ENCODE measurements at places on chromosomes 7 and 10. TPM values are rescaled to one million over a fixed set of nuclear protein-coding genes. Genes with fewer than 3 reads are reported as not detected.

GRCh38 chr10:95309958-95310357 lies 19.2 kb upstream of the PDLIM1 start:
- no peak for DNase-seq

The CYP2C19 gene
- total RNA-seq, result 0.16 TPM

The GJC3 gene
- not detected for total RNA-seq

DNA sequence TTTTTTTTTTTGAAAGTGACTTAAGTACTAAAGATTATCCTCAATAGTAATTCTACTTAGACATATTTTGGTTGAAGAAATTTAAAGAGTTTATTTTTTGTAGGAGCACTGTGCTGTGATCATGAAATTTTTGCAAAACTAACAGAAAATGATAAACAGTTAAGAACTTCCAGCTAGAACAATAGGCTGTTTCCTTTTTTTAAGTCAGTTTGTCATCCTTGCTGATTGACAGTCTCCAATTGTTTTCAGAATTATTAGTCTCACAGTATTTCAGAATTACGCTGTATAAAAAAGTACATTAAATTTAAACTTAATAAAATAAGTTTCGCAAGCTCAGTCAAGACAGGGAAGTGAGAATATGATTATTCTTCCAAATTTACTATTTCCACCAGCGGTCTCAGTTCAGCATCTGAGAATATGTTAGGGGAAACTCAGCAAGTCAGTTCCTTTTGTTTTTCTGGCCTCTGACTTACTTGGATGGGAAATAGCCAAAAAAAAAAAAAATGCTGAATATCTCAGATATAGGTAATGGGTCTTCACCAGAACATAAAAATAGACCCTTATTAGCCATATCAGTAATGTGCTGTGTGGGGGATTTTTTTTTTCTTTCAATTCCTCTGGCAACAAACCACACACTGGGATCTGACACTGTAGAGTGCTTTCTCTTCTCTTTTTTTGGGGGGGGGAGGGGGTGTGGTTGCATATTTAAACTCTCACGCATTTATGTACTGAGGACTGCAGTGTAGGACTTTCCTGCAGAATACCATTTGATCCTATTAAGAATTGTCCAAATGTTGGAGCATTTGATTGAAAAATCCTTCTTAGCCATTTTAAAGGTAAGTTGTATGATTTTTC lies at the start of gene CD36:
Gene CD36 (plus strand): TSS at position 732 of the 855 bp plus-strand sequence. CDS start 8,099 bp downstream, outside the sequence.
- no peak for DNase-seq

- no peak for DNase-seq
Observed at GRCh38 chr10:6486309-6486708, 93.8 kb downstream of the PRKCQ start.

GRCh38 chr7:28405662-28406061 lies 6.7 kb upstream of the CREB5 start:
- DNase-seq, result no peak

DNA sequence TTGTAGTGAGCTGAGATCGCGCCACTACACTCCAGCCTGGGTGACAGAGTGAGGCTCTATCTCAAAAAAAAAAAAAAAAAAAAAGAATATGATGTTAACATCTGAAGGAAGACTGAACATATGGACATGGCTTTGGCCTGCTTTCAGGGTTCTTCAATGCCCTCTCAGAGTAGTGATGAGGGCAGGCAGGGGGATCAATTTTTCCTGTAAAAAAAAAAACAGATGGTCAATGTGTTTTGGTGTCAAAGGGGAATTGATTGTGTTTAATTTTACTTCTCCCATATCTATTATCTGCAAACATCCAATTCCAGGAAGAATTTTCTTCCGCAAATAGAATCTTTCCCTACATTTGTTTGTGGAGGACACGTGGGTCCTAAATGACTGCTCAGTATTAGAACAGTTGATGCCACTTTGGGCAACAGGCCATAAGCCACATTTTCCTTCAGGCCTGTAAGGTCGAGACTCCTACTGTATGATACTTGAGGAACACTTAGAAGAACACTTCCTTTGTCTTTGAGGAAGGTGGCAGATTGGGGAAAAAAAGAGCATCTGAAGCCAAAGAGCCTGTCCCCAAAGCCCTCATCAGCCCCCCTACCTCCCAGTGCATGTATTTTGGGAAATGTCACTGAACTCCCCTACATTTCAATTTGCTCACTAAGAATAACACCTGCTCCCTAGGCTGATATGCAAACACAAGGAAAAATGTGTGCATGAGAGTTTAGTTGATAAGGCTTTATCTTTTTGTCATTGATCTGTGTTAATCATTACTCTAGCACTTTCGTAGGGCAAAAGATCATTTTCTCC lies 28.3 kb downstream of the MGAM2 start:
- DNase-seq, result no peak

The GARS1 gene
- 90.9 TPM for total RNA-seq

- no peak for DNase-seq
Observed at GRCh38 chr7:14687777-14688176, 214.8 kb downstream of the DGKB start.

GRCh38 chr10:1255118-1255517 lies 198.9 kb downstream of the WDR37 start:
- DNase-seq, result no peak

The CYP2E1 gene
- total RNA-seq, result 3.5 TPM

The C7orf25 gene
- total RNA-seq, result 7.8 TPM

GRCh38 chr10:96410296-96410695 lies 51.5 kb upstream of the OPALIN start:
- DNase-seq, result no peak

- DNase-seq, result no peak
Observed at GRCh38 chr7:44615793-44616192, 9.4 kb downstream of the OGDH start.

- DNase-seq, result peak; percentile 70
Observed at GRCh38 chr10:121696854-121697253, 98.6 kb upstream of the FGFR2 start.

The VAX1 gene
- not detected for total RNA-seq

- DNase-seq, result peak; percentile 49
Observed at GRCh38 chr7:134368851-134369544, 52.3 kb upstream of the SLC35B4 start.

The SFRP4 gene
- total RNA-seq, result not detected

The DYDC2 gene
- total RNA-seq, result 1.5 TPM

The SUMF2 gene
- 103 TPM for total RNA-seq

GRCh38 chr10:22742678-22743077 lies 28.3 kb upstream of the PIP4K2A start:
- no peak for DNase-seq

GRCh38 chr7:122018032-122018431 lies 126.0 kb downstream of the AASS start:
- no peak for DNase-seq

DNA sequence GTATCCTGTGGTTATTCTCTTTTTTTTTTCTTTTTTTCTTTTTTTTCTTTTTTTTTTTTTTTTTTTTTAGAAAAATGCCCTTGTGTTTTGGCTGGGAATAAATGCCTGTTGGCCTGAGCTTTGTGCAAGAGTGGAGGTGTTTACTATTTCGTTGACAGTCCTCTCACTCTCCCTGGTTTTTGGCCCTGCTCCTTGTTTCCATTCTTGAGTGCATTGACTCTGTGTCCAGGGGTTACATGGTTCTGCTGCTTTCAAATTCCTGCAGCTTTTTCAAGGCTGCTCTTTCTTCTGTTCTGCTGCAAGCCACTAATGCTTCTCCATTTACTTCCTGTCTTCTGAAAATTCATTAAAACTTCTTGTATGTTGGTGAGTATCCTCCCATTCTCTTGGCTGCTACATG lies 59.7 kb upstream of the TBX20 start:
- DNase-seq, result no peak

GRCh38 chr10:124281666-124282065 lies 137.1 kb downstream of the OAT start:
- DNase-seq, result no peak

DNA sequence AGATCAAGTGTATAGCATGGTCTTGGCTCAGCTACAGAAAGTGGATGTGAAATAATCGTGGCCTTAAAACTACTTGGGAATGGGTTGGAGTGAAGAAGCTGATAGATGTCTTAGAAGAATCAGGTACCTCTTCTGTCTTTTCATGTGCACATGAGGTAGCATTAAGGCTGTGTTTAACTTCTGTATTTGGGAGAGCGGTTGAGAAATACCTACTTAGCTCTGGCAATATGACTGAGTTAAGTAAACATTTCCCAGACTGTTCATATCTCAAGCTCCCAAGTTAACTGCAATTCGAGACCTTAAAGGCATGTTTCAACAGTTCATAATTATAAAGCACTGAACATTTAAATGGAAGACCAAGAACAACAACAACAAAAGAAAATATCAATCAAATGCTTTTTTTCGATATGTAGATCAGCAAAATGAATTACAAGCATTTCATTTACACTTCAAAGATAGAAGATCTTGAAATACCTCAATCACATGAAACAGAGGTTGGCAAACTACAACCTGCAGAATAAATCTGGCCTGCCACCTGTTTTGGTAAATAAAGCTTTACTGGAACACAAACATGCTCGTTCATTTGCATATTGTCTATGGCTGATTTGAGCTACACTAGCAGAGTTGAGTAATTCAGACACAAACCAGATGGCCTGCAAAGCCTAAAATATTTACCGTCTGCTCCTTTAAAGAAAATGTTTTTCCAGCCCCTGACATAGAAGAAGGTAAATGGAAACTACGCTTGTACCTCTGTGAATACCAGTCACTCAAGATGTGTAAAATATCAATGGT lies 337.1 kb upstream of the GLI3 start:
- DNase-seq, result no peak

DNA sequence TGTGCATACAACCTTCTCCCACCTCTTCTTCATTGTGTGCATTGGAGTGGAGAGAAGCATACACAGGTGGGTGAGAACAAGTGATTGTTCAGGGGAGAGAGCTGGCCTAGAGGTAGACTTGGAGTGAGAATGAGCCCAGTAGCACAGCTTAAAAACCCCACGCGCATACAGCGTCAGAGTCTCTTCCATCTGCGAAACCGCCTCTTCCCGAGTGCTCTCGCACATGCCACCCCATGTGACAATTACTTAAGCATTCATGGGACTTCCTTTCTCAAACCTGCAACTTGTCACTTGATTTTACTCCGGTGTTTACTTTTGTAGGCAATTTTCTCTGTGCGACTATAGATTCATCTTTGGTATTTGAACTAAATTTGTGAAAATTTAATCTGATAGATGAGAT lies 176.8 kb upstream of the AGK start:
- DNase-seq, result no peak

The SPDYE1 gene
- total RNA-seq, result not detected

DNA sequence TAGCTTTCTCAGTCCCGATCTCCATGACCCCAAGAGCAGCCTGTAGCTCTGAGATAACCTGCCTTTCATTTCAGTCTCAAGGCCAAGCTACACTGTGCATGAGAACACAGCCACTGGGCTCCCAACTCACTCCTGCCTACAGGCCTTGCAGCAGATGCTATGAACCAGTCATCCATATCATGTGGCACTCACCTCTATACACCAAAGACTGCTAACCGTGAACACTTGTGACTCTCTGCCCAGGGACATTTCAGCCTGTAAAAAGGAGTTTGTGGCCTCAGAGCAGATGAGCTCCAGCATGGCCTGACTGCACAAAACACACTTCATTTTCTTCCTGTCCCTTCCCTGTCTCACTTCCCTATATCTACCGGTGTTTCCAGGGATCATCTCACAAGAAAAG lies 56.9 kb upstream of the NPY start:
- DNase-seq, result no peak

The ATOH7 gene
- 0.17 TPM for total RNA-seq

GRCh38 chr10:788796-789748 lies 99.6 kb upstream of the DIP2C start:
- peak; percentile 60 for DNase-seq

DNA sequence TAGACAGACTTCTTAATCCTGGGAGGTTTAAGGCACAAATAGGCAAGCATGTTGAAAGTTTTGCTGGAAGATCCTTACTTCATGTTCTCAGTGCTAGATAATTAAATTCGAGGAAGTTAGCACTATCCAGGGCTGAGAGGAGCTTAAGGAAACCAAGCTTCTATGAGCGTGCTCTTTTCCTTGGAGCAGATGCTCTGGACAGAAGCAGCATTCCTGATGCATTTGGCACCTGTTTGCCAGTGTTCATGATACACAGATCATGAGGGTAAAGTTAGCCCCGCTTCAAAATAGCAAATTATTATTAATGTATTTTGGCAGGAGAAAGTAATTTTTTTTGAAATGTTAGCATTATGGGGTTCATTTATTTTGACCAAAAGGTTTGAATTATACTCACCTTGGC lies 9.4 kb downstream of the HDAC9 start:
- no peak for DNase-seq

The AKR1C4 gene
- not detected for total RNA-seq

DNA sequence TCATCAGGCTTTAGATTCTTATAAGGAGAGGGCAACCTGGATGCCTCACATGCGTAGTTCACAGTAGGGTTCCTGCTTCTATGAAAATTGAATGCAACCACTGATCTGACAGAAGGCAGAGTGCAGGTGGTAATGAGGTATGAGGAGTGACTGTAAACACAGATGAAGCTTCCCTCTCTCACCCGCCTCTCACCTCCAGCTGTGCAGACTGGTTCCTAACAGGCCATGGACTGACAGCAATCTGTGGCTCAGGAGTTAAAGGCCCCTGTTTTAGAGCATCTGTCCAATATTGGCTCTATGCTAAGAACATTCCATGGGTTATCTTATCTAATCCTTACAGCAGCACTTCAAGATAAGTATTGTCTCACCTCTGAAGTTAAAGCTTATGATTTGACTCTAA lies 213.5 kb upstream of the NRP1 start:
- DNase-seq, result no peak

GRCh38 chr10:116730464-116731260 lies 11.7 kb downstream of the HSPA12A start:
- DNase-seq, result no peak

- DNase-seq, result peak; percentile 50
Observed at GRCh38 chr7:151520419-151521261, 945 bp upstream of the RHEB start.

GRCh38 chr7:1060315-1061072 lies 16.1 kb downstream of the GPR146 start:
- no peak for DNase-seq

The ATG9B gene
- 1.2 TPM for total RNA-seq

The GALNT17 gene
- 0.37 TPM for total RNA-seq

The ACTA2 gene
- 88.3 TPM for total RNA-seq

The ANK3 gene
- 82.8 TPM for total RNA-seq

DNA sequence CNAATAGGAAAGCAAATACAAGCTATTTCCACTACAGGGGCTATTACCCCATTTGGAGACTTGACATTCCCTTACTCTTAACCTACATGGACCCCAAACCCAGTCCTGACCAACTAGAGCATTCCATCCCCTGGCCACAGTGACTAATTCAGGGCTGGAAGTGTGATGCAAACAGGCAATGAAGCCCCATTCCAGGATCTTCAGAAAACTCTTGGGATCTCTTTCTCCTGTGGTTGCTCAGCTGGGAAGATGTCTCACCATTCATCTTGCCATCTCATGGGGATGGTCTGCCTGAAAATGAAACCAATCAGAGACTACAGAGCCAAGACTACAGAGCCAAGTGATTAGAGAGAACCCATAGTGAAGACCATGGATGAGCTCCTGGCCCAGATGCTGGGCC lies 206.2 kb downstream of the ZNF365 start:
- DNase-seq, result no peak

GRCh38 chr10:19048891-19049290 lies 290 bp downstream of the MALRD1 start:
- DNase-seq, result peak; percentile 19

The ANAPC16 gene
- 63.2 TPM for total RNA-seq

Measured in colonic mucosa (tissue), 4 donors.